NCI-H2171 treated with DMSO at 0.1 percent for 48 hours (cell line): ENCODE measurements at places on chromosomes 3 and 15.

GRCh38 chr15:92813485-92813884 is 86.6 kb upstream of the CHD2 start:
- DNase-seq, result no peak

DNA sequence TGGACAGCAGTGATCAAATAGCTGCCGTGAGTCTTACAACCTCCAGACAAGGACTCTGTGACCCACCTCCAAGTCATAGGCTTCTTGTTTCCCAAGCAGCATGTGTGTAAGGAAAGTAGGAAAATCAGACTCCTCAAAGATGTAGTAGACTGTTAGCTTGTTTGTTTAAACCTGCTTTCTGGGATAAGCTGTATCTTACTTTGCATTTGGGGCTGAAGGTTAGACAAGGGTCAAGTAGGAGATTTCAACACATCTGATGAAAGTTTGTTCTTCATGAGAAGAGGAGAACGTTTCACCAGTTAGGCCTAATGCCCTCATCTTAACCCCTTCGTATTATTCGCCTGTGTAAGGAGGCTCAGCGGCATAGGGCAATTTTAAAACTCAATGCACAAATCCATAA is 756.4 kb upstream of the NR2F2 start:
- no peak for DNase-seq

DNA sequence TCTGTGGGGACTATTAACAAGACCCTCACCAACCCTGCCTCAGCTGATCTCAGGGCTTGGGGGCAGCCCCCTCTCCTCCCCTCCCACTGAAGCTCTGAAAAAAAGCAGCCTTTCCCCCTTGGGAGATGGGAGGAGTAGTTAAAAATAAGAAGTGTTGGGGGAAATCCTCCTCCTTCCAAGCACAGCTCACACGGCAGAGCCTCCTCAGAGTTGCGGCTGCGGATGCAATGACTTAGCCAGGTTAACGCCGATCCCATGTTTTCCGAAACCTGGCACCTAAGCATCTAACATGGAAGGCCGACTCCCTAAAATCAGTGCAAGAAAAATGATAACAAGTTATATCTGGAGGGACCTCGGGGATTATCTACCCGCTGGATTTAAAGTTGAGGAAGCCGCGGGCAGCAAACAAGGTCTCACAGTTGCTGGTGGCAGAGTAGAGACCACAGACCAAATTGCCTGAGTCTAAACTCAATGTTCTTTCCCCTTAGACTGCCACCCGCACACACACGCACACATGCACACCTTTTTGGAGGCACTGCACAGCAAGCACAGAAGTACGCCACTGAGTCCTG is 1.1 kb upstream of the TPM1 start:
- DNase-seq, result no peak

DNA sequence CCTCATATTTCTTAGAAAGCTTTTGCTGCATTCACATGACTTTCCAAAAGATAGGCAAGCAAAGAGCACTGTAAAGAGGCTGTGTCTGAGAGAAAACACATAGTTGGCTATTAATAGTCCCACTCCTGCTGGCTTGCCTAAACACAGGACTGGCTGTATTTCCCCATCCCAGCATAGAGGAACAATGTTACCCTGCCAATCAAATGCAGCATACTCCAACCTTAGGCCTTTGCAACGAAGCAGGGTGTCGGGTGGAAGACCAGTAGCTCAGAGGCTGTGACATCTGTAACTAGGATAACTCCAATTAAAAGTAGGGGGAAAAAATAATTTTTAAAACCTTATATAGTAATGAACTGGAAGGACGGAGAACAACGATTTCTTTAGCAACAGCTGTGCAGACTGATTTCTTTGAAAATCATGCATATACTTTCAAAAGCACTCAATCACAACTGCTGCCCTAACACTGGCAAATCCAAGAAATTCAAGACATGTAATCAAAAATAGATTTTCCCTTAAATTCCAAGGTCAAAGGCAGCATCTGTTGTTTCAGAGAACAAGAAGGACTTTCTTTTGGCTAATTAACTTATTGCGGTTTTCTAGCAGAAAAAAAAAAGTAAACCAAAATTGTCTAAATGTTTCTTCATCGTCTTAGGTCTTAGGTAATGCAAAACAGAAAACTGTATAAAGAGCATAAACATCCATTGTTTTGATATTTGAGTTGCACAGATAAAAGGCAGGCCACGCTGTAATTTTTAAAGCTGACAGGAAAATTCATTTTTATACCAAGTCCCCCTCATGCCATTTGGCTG is 139.3 kb downstream of the TNIK start:
- peak; percentile 95 for DNase-seq

DNA sequence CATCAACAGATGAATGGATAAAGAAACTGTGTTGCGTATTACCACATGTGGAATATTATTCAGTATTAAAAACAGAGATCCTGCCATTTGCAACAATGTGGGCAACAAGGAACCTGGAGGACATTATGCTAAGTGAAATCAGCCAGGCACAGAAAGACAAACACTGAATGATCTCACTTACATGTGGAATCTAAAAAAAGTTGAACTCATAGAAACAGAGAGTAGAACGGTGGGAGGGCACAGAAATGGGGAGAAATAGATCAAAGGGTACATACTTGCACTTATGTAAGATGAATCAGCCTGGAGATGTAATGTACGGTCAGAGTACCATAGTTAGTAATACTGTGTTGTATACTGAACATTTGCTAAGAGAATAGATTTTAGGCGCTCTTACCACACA is 29.8 kb upstream of the MUC13 start:
- DNase-seq, result no peak

DNA sequence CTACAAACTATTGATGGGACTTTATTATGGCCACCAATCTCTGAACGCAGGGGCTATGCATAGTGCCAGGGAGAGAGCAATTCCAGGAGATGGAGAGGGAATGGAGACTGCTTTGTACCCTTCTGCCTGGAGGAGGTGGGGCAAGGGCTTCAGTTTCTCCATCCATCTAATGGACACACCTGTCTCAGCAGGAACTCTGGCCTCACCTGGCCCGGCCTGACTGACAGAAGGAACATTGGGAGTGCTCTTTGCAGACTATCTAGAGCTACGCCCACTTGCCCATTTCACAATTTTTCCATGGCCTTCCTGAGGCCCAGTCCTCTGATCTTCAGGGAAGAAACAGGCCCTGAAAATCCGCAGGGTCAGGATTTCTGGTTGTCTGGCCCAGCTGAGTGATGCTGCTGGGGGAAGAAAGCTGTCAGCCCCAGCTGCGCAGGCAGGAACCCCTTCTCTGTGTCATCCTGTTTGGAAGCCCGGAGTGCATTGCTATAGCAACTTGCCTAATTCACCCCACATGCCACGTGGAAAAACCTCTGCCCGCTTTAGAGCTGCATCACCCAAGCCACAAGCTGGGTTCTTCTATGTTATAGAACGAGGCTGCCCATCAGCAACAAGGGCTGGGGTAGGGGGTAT is 6.4 kb downstream of the ITGA11 start:
- no peak for DNase-seq

DNA sequence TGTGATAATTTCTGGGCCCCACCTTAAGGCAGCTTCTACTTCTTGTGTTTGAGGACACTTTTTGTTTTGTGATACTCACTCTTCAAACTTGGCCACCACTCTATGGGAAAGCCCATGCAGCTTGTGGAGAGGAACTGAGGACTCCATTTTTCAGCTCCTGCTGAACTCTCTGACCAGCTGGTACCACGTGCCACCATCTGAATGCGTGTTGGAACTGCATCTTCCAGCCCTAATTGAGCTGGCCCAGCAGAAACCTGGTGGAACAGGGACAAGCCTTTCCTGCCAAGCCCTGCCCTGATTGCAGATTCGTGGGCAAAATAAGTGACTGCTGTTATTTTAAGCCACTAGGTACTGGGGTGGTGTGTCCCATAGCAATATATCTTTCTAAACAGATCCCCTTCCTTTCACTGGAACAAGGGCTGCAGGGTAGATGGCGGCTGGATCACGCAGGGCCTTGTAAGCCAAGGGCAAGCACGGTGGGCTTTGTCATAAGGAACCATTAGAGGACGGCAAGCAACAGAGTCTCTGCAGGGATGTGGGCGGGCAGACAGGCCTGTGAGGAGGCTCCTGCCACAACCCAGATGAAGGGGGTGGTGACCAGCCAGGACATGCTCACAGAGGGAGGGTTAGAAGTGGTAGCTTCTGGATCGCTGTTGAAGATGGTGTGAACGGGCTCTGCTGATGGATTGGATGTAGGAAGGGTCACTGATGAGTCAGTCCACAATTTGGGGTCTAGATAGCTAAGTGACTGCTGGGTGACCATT is 9.5 kb downstream of the H1-8 start:
- no peak for DNase-seq

DNA sequence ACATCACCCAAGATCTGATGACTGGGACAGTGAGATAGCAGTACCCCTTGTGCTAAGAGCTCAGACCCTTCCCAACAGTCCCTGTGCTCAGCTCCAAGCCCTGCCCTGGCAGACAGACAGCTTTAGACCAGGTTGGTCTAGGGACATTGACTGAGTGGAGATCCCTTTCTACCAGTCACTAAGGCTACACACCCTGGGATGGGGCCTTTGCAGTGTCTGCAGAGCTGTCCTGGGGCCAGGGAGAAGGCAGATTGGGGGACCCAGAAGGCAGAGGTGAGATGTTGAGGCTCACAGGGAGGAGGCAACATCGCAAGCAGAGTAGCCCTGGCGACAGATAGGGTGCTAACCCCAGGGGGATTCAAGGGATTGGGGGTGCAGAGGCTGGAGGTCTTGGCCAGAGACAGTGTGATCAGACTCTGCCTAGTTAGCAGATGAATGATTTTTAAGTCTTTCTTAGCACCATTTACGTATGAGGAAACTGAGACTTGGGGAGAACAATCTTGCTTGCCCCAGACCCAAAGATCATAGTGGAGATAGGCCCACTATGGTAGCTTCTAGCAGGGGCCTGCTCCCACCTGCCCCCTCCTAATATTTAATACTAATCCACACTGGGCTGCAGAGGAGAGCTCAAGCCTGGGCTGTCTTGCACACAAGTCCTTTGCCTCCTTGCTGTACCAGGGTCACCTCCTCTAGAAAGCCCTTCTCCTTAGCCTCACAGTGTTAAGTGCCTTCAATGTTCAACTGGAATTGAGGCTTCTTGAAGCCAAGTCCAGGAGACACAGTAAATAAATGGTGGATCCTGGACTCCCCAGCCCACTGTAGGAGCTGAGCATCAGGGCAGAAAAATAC is 32.6 kb downstream of the HMCES start:
- no peak for DNase-seq

DNA sequence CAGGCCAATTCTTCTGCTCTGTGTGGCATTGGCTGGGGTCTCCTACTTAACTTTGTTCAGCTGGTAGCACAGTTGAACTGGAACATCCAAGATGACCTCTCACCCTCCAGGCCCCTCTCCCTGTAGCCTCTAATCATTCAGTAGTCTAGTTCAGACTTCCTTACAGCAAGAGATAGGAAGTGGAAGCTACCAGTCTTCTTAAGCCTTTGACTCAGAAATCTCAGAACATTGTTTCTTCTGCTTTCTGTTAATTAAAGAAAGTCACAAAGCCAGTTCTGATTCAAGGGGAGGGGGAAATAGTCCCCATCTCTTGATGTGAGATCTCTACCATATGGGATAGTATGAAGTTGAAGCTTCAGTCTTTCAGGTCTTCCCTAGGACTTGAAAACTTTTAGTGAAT is 18.8 kb upstream of the SACM1L start:
- DNase-seq, result no peak

GRCh38 chr3:177753451-177754155 is 556.3 kb upstream of the TBL1XR1 start:
- no peak for DNase-seq

DNA sequence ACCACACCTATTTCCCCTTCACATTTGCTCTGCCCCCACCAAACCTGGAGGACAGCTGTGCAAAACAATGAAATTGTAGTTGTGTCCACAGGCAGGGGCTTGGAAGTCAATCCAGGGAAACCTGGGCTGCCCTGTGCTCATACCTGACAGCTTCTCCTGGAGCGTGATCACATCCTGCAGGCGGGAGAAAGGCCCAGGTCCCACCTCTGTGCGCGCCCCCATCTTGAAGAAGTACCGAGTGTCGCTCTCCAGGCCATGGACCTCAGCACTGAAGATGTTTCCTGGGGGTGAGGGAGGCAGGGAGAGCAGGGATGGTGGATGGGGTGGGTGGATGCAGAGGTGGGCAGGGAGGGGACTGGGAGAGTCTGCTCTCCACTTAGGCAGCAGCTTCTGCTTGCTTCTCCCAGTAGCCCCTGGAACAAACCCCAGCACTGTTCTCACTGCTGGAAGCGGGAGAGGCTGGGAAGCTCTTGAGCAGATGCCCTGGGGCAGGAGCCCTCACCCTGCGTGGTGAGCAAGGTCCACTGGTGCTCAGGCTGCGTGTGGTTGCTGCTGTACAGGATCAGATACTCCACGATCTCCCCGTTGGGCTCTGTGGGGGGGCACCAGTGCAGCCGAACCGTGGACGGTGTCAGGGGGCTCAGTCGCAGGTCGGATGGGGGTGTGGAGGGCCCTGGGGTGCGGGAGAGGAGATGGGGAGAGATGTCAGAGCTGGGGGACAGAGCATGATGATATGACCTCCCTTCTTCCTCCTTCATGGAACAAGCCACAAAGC is 10.7 kb upstream of the IGDCC3 start:
- DNase-seq, result no peak

GRCh38 chr3:159028706-159029105 is 226.9 kb downstream of the MFSD1 start:
- no peak for DNase-seq

- no peak for DNase-seq
Observed at GRCh38 chr15:39746714-39747276, 35.8 kb downstream of the FSIP1 start.

GRCh38 chr3:104546301-104546700 is 820.4 kb upstream of the ALCAM start:
- DNase-seq, result no peak
